ENCODE measurements at places on chromosomes 2 and 18. TPM values are rescaled to one million over a fixed set of nuclear protein-coding genes. Genes with fewer than 3 reads are reported as not detected.

Gene SERPINB11
- not detected for total RNA-seq

Gene STARD6
- total RNA-seq = not detected

DNA sequence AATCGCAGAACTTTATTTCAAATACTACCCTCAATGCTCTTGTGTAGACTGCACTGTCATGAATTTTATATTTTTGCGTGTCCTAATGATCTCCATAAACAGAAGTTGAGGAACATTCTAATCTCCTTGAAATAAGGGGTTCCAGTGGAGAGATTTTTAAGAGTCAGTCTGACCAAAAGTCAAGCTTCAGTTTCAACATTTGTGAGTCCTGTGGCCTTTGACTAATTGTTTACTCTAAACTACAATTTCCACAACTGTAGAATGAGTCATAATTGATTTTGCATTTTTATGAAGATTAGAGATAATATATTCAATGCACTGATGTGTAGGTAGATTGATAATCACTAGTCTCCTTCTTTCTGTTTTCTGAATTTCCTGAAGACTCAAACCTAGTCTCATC, 720.3 kb upstream of the ID2 start:
- DNase-seq = no peak

GRCh38 chr2:36582538-36582937, 15.4 kb downstream of the FEZ2 start:
- no peak for DNase-seq

GRCh38 chr2:59732871-59733566, 820.4 kb downstream of the BCL11A start:
- DNase-seq = no peak

- DNase-seq = peak; percentile 62
Measured at GRCh38 chr2:136116151-136116812, 1.7 kb downstream of the CXCR4 start.

GRCh38 chr2:51231071-51231470, 199.1 kb upstream of the NRXN1 start:
- no peak for DNase-seq

DNA sequence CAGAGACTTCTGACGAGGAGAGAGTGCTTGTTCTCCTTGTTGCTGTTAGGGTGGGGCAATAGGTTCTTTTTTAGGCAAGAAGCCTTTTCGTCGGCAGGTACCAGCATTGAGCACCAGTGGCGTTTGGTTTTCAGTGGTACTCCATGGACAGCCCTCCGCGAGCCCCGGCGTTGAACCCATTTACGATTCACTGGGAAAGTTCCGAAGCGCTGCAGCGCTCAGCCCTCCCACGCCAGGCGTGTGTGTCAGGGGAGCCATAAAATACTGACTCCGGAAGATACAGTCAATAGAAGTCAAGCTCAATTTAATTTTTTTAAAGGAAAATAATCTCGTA, 494 bp upstream of the ROCK1 start:
- no peak for DNase-seq

DNA sequence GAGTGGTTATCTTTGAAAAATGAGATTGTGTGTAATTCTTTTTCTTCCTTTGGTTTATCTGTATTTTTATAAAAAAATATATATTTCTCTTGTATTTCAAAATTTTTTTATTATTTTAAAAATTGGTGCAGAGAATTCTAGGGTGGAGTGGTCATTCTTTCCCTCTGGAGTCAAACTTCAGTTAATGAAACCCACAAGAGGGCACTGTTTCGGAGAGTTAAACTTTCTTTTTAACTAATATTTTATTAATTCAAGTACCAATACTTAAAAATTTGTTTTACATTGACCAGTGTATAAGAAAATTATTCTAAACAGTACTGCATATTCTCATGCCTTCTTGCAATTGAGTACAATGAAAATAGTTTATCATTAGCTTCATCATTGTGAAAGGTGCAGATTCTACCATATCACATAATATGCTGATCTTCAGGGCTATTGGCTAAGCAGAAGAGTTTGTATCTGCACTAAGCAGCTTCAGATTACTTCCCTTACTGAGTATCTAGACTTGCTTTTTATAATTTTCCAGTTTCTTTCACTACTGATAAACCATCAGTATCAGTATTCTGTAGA, 50.1 kb downstream of the HS1BP3 start:
- no peak for DNase-seq

GRCh38 chr18:79611040-79611681, 68.4 kb upstream of the CTDP1 start:
- peak; percentile 51 for DNase-seq

Gene GPR39
- not detected for total RNA-seq

Gene CTLA4
- 0.11 TPM for total RNA-seq

GRCh38 chr2:24456599-24457556, 34.2 kb upstream of the NCOA1 start:
- DNase-seq = peak; percentile 70

- DNase-seq = peak; percentile 25
Measured at GRCh38 chr2:20141056-20141762, 83.7 kb downstream of the SDC1 start.

GRCh38 chr18:55430026-55430425, 158.0 kb downstream of the TCF4 start:
- no peak for DNase-seq

- DNase-seq = no peak
Measured at GRCh38 chr2:106885329-106885728, 638 bp downstream of the ST6GAL2 start.

Gene CNTNAP5
- total RNA-seq = not detected

DNA sequence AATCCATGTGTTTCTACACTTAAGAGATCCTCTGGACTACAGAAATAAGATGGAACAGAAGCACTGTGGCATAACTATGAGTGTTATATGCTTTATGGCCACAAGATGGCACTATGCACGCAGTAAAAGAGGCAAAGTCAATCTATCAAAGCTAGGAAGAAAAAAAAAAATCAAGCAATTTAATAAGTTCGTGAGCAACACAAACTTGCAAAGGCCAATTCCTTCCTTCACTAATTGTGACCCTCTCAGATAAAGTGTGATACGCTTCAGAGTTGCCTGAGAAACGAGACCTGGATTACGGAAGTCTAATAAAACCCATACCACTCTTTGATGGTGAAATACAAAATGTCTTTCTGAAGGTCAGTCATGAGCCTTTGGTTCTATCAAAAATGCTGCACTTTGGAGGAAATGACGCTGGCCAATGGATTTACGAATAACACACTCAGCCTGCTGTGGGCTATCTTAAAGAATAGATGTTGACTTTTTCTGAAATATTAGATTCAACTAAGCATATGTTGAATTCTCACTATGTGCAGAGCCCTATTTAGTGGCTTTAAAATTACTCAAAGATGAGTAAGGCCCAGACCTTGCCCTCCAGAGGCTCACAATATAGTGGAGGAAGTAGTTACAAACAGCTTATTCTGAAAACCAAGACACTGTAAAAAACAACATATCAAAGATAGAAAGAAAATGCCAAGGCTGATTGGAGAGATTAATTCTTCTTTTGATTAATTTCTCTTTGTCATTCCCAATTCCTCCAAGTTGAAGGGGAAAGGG, 35.5 kb upstream of the TTR start:
- DNase-seq = no peak

DNA sequence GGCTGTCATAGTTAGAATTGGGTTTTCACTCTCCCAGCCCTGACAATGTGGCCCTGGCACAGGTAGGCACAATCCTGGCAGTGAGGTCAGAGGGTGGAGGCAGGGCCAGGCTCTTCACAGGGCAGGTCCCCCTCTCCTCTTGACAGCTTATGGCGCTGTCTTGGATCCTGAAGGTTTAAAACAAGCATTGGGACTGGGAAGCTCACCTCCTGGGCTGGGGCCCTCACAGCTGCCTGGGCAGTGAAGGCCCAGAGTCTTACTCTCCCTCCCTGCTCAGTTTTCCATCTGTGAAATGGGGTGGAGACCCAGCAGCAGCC, 23.3 kb downstream of the LBH start:
- no peak for DNase-seq

DNA sequence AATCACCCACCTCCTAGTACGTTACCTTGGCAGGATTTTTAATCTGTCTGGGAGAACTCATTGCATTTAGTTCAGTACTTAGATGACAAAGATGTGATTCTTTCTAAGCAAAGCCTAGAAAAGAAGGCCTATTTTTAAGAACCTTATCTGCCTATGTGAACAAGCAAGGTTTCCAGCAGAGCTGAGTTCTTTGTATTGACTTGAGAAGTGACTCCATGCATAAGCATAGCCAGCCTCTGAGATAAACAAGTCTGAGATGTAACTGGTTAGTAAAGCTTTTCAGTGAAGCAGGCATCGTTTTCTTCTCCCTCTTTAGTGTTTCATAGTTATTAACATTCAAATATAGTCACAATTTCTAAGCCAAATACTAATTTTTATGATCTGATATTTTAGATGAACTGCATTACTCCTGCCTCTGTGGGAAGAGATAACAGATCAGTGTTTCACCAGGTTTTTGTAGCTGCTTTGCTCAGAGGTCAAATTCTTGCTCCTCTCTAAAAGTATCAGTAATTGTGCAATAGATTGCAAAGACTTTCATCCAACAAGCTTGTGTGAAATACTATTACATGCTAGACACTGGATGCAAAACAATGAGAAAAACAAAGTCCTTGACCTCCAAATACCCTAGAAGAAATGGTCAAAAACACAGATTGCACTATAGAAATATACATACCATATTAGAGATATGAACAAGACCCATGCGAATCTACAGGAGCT, 107.8 kb downstream of the MBD2 start:
- no peak for DNase-seq

Gene ASB18
- 11.3 TPM for total RNA-seq

DNA sequence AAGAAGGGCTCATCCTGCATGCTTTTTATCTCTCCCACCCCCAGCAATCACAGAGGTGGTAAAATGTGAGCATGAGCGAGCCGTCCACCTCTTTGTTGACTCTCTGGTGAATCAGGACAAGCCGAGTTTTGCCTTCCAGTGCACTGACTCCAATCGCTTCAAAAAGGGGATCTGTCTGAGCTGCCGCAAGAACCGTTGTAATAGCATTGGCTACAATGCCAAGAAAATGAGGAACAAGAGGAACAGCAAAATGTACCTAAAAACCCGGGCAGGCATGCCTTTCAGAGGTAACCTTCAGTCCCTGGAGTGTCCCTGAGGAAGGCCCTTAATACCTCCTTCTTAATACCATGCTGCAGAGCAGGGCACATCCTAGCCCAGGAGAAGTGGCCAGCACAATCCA, 19.5 kb downstream of the LIPG start:
- no peak for DNase-seq

- DNase-seq = no peak
Measured at GRCh38 chr2:224055101-224055500, 16.0 kb upstream of the SERPINE2 start.

GRCh38 chr2:161871113-161871512, 202.9 kb downstream of the DPP4 start:
- no peak for DNase-seq

- no peak for DNase-seq
Measured at GRCh38 chr2:23418461-23418911, 33.5 kb downstream of the KLHL29 start.

GRCh38 chr18:63001861-63002260, 286.5 kb downstream of the PHLPP1 start:
- DNase-seq = no peak

GRCh38 chr18:22488554-22488953, 70.8 kb upstream of the CTAGE1 start:
- peak; percentile 69 for DNase-seq

DNA sequence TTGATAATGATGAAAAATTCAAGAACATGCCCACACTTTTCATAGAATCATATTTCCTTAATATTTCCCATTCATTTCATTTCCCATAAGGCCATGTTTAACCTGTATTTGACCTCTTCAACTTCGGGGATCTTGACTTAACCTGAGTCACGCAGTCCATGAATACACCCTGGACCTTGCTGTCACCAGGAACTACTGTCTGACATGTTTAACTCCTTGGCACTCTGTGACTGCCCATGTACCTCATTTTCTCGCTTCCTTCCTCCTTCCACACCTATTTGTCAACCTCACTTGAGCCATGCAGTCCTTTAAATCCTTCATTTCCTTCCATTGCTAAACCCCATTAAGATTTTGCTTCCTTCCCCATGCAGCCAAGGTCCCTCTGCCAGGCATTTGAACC, 16.3 kb downstream of the ABCB11 start:
- DNase-seq = no peak

- DNase-seq = no peak
Measured at GRCh38 chr18:67938660-67939059, 422.1 kb upstream of the DSEL start.

GRCh38 chr18:67924656-67925055, 408.1 kb upstream of the DSEL start:
- DNase-seq = no peak

- DNase-seq = no peak
Measured at GRCh38 chr18:56538746-56539145, 99.6 kb downstream of the TXNL1 start.

Gene EHD3
- total RNA-seq = 29.7 TPM

Gene TMEM37
- total RNA-seq = 2.4 TPM

GRCh38 chr2:217775920-217776503, 226.8 kb downstream of the TNS1 start:
- DNase-seq = no peak

DNA sequence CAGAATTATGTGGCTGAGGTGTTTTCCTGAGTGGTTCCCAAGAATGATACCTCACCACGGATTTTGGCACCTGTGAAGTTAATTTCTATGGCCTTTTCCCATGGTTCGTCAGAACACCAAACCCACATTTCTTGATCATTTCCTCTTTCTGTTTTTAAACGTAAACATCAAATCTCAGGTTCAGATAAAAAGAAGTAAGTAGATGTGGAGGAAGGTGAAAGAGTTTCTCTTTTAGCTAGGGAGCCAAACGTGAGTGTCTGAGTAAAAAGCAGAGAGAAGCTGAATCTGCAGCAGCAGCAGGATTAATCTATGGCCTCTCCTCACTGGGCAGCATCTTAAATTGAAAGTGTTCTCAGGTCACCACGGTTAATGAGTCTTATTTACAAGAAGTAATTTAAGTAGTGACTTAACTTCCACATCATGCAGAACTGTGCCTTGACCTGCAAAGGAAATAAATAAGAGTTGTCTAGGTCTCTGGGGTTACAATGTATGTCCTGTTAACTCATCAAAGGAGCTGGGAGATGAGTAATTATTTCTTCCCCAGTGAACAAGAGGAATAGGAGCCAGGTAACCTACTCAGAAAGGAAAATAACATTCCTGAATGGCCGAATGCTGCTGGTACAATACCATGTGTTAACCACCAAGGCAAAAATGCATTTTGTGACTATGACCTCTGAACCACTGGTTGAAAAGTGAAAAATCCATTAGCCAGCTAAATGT, 139.6 kb upstream of the NETO1 start:
- no peak for DNase-seq

Gene CMPK2
- total RNA-seq = 3.2 TPM

GRCh38 chr2:23563673-23564614, 179.0 kb downstream of the KLHL29 start:
- DNase-seq = peak; percentile 57

GRCh38 chr18:3914833-3915610, 465.1 kb downstream of the TGIF1 start:
- DNase-seq = no peak

All from left ventricle myocardium inferior (tissue), 1 donor.